ENCODE measurements at places on chromosomes 2 and 18.
A peak's percentile ranks its signal among the peaks of the same experiment; 100 is the strongest.

GRCh38 chr2:172843902-172844715 lies 108.5 kb downstream of the RAPGEF4 start:
- no peak for DNase-seq

GRCh38 chr2:191851158-191851557 lies 4.3 kb upstream of the CAVIN2 start:
- no peak for DNase-seq

- no peak for DNase-seq
Observed at GRCh38 chr2:188381614-188382013, 89.9 kb downstream of the GULP1 start.

- DNase-seq: peak; percentile 54
Observed at GRCh38 chr2:72915907-72916742, 1.2 kb upstream of the EMX1 start.

DNA sequence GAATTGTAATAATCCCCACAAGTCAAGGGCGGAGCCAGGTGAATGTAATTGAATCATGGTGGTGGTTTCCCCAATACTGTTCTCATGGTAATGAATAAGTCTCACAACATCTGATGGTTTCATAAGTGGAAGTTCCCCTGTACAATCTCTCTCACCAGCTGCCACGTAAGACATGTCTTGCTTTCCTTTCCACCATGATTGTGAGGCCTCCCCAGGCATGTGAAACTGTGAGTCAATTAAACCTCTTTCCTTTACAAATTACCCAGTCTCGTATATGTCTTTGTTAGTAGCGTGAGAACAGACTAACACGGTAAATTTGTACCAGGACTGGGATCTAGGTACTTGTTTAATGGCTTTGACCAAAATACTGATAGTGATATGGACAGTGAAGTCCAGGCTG lies 744.3 kb upstream of the REG3G start:
- no peak for DNase-seq

- DNase-seq: no peak
Observed at GRCh38 chr2:164644036-164644700, 22.9 kb upstream of the GRB14 start.

DNA sequence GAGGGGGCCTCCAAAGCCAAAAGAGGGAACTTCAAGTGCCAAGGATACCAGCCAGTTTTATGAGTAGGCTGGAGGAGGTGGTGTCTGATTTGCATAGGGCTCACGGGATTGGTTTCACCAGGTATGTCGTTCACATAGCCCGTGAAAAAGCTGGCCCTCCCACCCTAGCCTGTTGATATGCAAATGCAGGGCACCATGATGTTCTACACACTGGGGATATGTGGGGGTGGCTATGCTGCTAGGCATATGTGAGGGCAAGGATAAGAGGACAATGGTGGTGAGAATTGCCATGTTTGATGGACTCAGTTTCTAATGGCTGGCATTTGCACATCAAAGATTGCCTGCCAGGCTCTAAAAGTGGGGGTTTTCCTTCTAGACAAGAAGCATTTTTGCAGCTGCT lies 378.6 kb downstream of the DPP10 start:
- no peak for DNase-seq

- DNase-seq: no peak
Observed at GRCh38 chr2:179512281-179513035, 247.8 kb upstream of the SESTD1 start.

DNA sequence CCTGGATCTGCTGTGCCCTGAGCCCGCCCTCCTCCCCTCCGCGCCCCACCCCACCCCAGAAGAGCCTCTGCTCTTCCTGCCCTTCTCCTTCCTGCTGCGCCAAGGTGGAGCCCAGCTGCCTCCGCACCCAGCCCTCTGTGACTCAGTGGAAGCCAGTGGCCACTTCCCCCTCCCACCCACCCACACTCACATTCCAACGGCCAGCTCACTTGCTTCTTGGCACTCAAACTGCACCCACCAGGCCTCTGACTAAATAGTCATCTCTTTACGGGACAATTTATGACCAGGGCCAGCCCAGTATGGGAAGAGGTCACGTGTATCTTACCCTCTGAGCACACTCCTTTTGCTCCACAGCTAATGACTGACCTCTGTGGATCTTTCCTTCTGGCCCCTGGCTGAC lies 150.4 kb upstream of the SLC1A4 start:
- no peak for DNase-seq

DNA sequence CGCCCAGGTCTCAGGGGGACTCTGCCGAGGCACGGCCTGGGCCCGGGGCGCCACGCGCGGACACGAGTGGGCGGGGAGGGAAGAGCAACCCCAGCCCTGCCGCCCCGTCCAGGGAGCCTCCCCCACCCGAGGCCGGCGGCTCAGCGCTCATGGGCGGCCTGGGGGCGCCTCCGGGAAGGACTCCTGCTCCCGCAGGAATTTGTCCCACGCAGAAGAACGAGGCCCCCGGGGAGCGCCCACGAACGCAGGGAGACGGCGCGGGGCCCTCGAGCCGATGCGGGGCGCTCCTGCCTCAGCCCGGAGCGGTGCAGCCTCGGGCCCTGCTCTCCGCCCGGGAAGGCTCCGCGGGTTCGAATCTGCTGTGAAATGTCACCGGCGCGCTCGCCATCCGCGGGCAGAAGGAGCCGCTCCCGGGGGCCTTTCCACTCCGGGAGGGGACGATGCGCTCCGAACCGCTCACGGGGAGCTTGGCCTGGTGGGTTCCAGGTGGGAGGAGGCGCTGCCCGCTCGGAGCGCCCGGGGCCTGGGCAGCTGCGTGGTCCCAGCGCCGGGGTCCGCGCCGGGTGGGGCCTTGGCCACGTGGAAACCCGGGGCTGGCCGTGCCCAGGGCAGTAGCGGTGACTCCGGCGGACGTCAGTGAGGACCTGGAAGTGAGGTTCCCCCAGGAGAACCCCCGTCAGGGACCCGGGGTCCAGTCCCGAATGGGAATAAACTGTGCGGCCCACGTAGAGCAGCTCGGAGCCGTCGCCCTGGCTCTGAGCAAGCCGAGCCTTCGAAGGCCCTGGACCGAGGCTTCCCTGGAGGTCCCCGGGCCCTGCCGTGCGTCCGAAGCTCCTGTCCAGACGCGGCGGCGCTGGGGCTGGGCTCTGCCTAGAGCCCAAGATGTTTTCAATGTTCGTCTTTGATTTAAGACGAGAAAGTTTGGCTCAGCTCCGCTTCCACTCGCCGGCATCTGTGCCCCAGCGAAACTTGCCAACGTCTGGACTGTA lies 41.4 kb upstream of the CTDP1 start:
- no peak for DNase-seq

- DNase-seq: no peak
Observed at GRCh38 chr2:98026927-98027522, 31.3 kb upstream of the TMEM131 start.

GRCh38 chr2:238999291-238999741 lies 151.4 kb downstream of the TWIST2 start:
- DNase-seq: no peak

DNA sequence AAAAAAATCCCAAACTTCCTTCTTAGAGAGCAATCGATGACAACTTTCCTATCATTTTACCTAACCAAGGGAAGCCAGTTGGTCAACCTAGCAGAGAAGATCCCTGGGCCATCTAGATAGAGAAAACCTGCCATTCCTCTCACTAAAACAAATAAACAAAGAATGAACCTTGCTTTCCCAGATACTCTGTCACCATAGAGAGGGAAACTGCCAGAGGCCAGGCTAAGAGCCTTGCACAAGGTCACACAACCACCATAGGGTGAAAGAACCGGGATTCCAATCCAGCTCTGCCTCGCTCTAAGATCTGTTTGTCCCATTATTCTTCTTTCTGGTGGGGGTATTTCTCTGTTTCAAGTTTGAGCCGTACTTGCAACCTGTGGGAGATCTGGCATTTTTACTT lies 154.6 kb downstream of the CYRIA start:
- DNase-seq: no peak

DNA sequence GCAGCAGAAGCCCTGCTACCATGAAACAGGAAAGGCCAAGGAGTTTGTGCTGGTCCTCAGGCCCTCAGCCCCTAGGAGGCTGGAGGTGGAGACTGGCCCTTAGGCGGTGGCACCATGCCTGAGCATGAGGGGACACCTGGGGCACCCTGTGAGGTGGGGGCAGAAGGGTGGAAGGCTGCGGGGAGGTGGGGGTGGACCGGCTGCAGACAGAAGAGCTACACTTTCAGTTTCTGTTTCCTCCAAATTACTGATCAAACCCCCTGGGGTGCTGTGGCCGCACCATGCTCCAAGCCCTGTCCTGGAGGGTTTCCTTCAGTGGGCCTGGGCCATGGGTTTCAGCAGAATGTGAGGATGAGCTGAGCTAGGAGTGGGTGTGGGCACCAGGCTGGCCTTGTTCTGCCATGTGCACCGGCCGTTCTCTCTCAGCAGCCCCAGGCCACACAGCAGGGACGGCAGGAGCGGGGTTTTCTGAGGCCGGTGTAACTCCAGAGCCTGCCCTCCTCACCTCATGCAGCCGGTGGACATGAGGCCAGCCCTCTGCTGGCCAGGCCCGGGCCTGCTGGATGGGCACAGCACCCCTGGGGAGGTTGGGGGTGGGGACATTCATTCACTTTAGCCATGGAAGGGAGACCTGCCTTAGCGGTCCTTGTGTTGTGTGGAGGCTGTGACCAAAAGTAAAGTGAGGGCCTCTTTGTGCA lies 51.5 kb downstream of the PLEKHB2 start:
- DNase-seq: peak; percentile 26

- no peak for DNase-seq
Observed at GRCh38 chr2:157221394-157221988, 36.0 kb upstream of the GALNT5 start.

DNA sequence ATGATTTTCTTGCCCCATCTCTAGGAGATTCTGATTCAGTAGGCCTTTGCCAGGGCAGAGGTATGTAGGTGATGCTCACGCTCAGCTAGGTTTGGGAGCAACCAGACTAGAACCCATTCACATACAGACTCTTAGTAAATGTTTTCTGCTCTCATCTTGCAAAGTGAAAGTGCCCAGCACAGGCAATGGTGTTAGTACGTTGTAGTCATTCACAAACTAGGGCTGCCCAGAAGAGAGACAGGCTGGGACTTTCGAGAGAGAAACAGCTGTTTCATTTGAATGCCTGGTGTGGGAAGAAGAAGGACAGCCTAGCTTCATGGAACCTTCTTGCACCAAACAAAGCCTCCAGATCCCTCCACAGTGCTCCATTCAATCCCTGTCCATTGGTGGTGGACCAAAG lies 19.4 kb downstream of the DDX18 start:
- no peak for DNase-seq

- no peak for DNase-seq
Observed at GRCh38 chr18:59579509-59579908, 117.7 kb downstream of the CCBE1 start.

- no peak for DNase-seq
Observed at GRCh38 chr18:60873708-60874107, 459.5 kb upstream of the CDH20 start.

GRCh38 chr2:99670768-99671734 lies 181.2 kb upstream of the REV1 start:
- DNase-seq: no peak

DNA sequence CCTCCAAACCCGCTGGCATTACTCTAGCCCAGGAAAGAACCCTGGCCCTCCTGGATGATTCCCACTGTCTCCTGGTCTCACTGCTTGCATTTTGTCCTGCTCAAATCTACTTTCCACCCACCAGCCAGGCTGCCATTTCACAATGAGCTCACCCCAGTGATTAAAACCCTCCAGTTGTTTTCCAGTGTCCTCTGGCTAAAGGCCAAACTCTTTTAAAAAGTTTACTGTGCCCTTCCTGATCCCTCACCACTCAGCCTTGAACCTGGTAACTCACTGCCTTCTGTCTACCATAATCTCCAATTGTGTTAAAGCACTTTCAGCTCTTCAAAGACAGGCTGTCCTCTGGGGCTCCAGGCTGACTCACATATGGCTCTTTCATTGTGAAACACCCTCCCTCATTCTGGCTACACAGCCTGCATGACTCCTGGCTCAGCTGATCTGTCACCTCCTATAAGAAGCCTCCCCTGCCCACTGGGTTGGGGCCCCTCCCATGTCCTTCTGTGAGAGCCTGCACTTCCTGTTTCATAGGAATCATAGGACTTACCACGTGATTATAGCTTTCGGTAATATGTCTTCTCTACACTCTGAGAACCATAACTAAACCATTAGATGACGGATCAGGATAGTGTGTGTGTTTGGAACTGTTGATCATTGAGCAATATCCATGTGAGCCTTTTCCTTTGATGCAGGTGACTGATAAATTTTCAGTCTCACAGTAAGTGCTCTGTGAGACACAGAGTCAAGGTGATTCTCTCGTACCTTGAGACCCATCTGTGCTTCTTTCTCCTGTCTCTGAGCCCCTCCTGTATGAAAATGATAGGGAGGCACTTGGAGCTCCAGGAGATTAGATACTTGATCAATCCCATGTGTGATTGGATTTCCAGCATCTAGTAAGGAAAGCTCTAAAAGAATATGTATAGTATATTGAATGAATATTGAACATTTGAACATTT lies 590.8 kb upstream of the ID2 start:
- peak; percentile 67 for DNase-seq

GRCh38 chr18:45213040-45213333 lies 402.3 kb upstream of the SLC14A2 start:
- DNase-seq: no peak

DNA sequence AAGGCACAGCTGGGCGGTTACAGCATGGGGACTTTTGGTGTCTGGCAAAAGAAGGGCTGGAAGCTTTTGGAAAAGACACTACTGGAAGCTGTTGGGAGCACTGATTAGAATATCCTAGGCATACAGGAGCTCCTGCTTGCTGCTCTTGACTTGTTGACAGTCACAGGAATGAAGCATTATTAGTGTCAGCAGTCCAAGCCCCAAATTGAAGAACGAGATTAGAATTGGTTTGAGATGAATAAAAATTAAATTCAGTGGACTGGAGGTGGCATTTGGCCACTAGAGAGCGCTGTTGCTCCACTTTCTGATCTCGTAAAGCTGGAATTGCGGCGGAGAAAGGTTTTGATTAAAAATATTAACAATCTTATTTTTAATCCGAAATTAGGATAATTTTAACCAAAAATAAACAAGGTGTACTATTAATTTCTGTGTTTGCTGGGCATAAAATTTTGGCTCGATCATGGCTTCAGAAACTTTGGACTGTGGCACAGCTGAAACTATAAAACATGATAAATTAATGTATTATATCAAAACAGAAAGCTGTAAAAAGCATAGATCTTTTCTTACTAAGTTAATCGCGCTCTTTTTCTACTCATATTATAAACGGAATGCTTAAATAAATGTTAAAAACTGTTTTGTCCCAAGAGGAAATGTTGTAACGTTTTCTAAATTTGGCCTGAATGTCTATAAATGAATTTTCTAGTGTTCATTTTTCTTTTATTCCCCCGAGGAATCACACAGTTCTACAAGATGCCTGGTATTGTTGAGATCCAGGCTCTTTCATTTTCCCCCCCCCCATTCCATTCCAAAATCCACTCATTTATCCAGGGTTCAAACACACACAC lies 2.4 kb upstream of the HOXD8 start:
- DNase-seq: peak; percentile 69
